ENCODE measurements at places on chromosomes 5 and 9.

DNA sequence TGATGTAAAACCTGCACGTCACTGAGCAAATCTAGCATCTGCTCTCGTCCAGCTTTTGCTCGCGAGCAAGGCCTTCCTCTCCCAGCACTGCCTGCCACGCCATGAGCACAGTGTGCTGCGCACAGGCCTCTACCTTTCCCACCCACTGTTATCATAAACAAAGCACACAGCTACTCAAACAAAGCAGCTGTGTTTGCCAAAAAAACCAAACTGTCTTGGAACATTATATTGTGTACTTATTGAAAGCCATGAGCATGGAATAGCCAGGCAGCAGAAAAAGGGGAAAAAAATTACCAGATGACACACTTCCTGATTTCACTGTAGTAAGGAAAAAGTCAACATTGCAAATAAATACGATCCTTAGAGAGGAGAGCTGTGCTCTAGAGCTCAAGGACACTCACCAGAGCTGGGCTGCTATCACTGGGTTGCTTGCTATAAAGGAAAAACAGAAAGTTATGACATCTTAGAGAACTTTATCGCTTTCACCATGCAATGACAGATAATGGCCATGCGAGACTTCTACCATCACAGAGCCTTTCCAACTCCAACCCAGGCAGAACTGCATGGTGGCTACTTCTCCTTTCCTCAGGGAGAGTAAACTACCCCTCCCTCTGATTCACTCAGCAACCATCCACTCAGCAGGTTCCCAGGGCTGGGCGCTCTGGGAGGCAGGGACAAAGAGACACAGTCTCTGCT lies 69.6 kb downstream of the EPB41L4B start:
- DNase-seq, result no peak

DNA sequence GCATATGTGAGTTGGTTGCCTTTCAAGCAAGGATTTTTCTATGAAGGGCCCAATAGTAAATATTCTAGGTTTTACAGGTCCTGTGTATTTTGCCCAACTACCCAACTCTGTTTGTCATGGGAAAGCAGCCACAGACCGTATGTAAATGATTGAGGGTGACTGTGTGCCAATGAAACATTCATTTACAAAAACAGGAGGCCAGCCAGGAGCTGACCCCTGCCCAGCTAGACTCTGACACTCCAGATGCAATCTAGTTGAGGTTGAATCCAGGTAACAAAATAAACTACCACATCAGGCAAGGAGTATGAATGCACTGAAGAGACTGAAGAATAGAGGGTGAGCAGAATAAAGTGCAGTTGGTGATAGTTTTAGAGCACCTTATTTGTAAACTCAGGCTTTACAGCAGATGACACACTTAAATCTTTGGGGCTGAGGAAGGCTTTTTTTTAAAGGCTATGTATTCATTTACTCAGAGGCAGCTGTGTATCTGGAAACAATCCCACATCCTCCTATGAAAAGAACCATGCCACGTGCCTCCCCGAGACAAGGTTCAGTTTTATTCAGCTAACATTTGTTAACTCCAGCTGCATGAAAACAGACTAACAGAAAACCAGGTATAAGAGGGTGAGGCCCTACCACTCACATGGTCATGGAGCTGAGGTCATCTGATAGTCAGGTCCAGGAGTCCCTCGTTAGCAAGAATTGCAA lies 60.7 kb downstream of the SLC1A1 start:
- no peak for DNase-seq

DNA sequence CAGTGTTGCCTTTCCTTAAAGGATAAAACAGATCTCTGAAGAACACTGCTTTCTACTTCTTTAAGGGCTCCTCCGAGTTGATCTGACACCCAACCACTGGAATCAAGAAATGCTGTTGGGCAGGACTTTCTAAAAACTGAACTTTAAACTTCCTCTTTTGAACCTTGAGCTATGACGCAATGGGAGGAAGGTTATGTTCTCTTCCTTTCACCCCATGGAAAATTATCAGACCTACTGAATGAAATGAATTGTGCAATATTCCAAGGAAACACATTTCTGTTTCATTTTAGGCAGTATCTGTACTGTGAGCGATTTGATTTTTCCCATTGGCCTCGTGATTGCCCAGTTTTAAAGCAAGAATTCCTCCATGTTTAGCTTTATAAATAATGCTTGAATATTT lies 206.0 kb upstream of the PRR16 start:
- DNase-seq, result no peak

- DNase-seq, result no peak
Measured at GRCh38 chr5:121325930-121326329, 525.8 kb upstream of the FTMT start.

GRCh38 chr5:28132151-28132550 lies 1093.8 kb upstream of the CDH9 start:
- DNase-seq, result no peak

DNA sequence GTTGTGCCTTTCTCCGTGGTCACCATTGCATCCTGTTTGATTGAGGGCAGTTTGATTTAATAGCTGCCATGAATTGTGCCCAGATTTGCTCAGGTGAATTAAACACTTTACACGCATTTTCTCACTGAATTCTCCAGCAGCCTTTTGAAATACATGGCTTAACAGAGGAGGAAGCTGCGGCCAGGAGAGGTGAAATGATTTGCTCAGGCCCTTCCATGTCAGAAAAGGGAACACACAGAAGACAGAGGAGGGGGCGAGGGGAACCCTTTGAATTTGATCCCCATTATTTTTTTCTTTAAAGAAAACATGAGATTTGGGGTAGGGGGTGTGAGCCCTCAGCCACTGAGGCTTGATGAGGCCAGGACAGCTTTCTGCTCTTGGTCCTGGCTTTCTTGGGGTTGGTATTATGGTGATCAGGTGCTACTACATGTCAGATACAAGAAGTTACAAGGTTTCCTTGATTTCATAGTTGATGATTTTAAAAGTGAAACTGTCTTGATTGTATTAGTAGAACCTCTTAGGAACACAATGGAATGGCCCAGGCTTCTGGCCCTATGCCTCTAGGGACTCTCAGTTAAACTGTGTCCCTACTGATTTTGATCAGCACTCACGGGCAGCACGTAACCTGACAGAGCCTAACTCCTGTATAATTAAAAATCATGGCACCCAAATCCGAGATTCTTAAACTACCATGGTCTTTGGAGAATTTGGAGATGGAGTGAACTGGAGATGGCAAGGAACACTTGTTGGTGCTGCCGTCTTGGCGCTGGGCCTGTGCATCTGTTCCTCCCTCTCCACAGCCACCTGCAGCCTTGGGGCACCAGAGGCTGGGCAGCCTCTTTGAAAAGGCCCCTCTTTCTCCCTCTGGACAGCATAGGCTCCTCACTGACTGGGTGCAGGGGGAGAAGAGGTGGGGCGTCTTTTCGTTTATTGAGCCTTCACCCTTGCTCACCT lies 107.9 kb downstream of the TRIO start:
- DNase-seq, result peak; percentile 41

Measured in B cell (primary cell).